ENCODE measurements at places on chromosomes 2 and 18.

GRCh38 chr2:105790461-105791149, 45.9 kb downstream of the NCK2 start:
- DNase-seq = peak; percentile 25

DNA sequence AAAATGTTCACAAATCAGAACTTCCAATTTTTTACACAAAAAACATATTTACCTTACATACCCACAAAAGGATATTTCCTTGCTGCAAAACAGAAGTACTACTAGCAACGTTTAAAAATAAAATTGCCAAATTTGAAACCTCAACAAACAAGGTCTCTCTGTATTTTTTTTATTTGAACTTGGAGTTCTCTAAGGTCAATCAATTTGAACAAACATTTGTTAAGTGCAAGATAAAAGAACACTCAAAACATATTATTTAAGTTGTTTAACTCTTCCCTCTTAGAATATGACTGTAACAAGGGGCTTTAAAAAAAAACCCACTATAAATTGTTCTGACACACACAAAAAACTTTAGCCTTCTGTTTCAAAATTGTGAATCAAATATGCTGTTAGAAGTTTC, 29.6 kb downstream of the PNO1 start:
- no peak for DNase-seq

DNA sequence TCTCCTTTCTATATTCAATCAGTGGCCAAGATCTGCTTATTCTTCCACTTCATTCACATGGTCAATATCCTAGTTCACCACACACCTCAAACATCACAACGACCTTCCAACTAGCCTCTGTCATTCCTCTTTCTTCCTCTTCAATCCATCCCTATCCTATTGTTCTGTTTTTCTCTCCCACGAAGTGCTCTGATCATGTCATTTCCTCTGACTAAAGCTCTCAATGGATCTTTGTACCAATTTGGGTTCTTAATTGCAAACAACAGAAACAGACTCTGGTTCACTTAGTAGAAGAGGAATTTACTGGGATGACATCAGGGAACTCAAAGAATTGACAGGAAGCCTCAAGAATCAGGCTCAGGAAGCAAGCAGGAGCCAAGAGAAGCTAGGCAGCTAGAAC, 23.5 kb downstream of the WNT10A start:
- DNase-seq = no peak

DNA sequence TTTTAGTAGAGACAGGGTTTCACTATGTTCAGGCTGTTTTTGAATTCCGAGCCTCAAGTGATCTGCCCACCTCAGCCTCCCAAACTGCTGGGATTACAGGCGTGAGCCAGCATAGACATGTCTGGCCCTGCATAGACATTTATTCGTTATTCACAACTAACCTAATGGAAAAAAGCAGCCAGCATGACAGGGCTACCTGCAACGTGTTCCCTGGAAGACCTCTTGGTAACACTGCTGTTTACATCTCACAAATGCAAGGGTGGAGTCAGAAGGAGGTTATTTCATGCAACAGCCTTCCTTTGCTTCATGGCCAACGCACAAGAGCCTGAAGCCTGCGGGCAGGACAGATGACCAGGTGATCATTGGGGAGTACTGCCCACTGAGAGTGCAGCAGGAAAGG, 9.2 kb downstream of the SERPINE2 start:
- no peak for DNase-seq

DNA sequence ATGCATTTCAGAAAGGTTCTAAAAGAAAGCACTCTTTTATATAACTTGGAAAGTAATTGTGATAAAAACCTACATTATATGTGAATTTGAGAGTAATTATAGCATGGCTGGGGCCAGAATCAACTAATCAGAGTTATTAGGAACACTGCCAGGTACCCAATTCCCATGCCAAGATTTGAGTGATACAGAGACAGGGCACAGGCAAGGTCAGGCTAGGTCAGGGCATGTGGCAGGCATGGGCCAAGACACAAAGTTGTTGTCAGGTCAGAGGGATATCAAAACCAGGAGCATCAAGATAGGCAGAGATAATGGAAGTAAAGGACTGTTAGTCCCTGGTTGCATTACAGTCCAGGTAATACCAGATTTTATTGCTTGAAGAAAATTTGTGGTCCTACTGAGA, 87.4 kb downstream of the MYO3B start:
- no peak for DNase-seq

GRCh38 chr2:95389245-95390119, 13.0 kb upstream of the FAHD2A start:
- peak; percentile 72 for DNase-seq

DNA sequence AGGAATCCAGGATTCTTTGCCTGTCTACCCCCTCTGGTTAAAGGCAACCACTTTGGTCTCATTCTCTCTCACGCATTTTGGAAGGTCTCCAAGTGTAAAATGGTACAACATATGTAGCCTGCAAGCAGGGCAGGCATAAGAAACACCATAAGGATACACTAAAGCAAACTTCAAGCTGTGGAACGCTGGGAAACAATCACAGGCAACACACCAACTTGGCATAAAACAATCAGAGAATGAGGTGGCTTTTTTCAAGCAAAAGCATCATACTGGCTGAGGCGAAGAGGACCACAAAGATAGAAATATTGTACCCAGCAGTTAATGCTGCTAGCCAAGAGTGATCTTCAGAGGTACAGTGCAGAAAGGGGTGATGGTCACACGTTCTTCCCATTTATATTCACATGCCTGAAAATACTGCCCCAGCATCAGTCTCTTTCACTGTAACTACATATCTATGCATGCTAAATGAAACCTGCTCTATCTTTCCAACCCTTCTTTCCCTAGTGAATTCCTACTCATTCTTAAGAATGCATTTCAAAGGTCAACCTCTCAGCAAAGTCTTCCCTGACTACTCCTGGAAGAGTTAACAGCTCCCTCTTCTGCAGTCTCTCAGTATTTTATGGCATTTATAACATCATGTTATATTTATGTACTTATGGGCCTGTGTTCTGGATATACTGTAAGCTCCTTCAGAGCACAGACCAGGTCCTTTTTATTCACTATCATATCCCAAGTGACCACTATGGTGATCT, 71.9 kb upstream of the GALNT5 start:
- DNase-seq = no peak

- no peak for DNase-seq
Measured at GRCh38 chr2:75656563-75656962, 10.0 kb downstream of the MRPL19 start.

DNA sequence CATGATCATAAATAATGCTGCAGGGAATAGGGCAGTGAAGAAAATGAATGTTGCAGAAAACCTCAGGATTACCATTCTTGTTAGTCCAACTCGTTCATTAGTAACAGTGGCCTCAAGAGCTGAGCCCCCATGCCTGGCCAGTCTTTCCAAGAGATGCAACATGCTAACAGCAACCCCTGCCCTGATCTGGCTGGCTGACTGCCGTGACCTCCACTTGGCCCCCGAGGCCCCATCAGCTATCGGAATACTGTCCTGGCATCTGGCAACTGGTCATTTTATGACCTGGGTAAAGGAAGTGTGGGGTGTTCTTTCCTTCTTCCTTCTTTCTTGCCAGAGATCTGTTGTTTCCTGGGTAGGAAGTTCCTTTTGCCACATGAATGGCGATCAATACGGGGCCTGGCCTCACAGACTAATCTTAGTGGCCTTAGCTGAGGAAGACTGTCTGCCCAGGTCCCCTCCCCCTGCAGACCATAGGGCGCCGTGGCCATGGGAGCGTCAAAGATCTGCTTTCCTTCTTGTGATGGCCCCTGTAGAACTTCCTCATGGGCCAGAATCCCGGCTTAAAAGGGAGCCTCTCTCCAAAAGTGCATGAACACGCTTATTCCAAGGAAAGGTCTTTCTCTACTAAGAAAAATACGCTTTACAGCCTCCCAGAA, 10.6 kb upstream of the TRABD2A start:
- peak; percentile 16 for DNase-seq

DNA sequence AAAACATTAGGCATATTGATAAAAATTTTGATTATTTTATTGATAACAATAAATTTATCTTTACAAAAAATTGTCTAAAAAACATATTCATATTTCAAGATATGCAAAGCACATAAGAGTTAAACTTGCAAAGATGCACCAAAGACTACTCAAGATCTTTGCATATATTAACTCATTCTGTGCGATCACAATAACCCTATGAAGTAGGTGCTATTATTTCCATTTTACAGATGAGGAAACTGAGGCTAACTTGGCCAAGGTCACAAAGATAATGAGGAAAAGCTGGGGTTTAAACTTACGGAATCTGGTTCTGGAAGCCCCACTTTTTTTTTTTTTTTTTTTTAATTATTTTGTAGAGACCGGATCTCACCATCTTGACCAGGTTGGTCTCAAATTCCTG, 94.4 kb upstream of the SERTAD2 start:
- no peak for DNase-seq

DNA sequence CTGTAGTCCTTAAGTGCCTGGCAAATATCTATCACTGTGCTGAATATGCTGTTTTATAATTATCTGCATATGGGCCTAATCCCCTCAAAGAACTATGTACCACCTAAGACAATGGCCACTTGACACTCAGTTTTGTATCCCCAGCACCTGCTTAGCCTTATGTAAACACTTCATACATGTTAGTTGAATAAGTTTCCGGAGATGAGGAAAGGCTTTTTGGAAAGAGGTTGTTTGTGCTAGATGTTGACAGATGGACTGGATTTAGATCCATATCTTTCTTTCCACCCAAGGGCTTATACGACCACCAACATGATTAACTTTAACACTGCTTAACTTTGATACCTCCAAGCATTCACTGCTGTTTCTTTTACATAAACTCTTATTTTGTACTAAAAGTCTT, 63.3 kb downstream of the FAM228A start:
- no peak for DNase-seq

DNA sequence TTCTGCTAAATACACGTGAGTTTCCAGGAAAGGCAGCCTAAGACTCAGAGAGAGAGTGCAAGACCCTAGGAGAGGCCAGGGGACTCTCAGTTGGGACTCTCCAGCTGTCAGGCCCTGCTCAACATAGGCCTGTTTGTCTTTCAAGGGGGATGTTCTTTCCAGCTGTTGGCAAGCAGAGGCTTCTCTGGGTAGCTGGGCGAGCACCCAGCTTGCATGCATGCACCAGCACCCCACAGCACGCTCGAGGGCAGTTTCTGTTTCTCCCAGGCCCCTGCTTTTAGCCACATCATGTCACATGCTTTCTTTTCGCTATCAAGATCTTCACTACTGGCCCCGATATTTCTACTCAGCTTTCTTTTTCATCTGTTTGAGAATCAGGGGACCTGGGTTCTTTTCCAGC, 479.3 kb upstream of the HS6ST1 start:
- no peak for DNase-seq

GRCh38 chr18:50166901-50167300, 28.0 kb downstream of the MYO5B start:
- no peak for DNase-seq

DNA sequence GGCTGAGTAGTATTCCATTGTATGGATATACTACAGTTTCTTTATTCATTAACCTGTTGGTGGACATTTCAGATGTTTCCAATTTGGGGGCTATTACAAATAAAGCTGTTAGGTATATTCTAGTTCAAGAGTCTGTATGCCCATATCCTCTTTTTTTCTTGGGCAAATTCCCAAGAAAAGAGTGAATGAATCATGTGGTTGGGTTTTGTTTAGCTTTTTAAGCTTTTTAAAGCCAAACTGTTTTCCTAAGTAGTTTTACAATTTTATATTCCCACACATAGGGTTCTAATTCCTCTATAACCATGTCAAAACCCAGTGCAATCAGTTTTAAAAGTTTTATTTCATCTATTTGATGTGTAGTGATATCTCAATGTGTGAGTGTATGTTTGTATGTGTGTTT, 44.9 kb upstream of the BAZ2B start:
- DNase-seq = no peak

DNA sequence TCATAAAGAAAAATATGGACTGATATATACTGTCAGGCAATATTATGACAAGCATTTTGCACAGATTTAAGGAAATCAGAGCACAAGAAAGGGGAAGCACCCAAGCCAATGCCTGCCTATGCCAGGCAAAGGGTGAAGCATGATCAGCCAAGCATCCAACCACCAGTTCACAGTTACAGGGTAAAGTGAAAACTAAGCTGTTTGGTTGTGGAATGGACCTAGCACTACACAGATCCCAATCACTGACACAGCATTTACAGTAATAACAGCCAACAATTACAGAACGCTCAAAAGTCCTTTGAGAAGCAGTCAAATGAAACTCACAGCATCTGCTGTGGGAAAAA, 90.3 kb downstream of the SP3 start:
- DNase-seq = no peak

- no peak for DNase-seq
Measured at GRCh38 chr2:68377137-68377780, 12.2 kb downstream of the PLEK start.

DNA sequence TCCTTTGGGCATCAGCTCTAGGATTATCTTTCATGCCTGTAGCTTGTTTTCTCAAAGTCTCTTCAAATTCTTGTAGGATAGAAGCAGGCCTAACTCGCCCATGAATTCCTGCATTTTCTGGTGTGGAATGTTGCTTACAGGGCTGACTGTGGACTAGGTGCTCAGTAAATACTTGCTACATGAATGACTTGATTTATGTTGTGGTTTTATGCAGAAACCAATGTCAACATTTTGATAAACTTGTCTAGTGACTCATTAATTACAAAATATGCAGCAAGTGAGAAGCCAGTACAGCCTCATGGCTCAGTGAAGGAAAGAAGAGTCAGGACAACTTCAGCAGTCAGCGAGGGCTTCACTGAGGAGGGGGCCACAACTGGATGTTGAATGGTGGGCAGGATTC, 110.6 kb upstream of the SIX2 start:
- no peak for DNase-seq

GRCh38 chr2:240869109-240869955, 708 bp downstream of the AGXT start:
- no peak for DNase-seq

GRCh38 chr2:29223851-29224692, 108.9 kb downstream of the CLIP4 start:
- no peak for DNase-seq

- no peak for DNase-seq
Measured at GRCh38 chr2:157169889-157170288, 87.6 kb upstream of the GALNT5 start.

GRCh38 chr2:121707920-121708361, 28.7 kb downstream of the NIFK start:
- no peak for DNase-seq

- no peak for DNase-seq
Measured at GRCh38 chr2:161703863-161704262, 79.6 kb downstream of the SLC4A10 start.

- DNase-seq = no peak
Measured at GRCh38 chr2:103961862-103962261, 892.1 kb upstream of the POU3F3 start.

- DNase-seq = no peak
Measured at GRCh38 chr18:9649164-9649540, 34.8 kb upstream of the PPP4R1 start.

- DNase-seq = no peak
Measured at GRCh38 chr2:96699621-96700020, 40.2 kb downstream of the LMAN2L start.
